ENCODE measurements at places on chromosomes 16 and 17.
A peak's percentile ranks its signal among the peaks of the same experiment; 100 is the strongest.

DNA sequence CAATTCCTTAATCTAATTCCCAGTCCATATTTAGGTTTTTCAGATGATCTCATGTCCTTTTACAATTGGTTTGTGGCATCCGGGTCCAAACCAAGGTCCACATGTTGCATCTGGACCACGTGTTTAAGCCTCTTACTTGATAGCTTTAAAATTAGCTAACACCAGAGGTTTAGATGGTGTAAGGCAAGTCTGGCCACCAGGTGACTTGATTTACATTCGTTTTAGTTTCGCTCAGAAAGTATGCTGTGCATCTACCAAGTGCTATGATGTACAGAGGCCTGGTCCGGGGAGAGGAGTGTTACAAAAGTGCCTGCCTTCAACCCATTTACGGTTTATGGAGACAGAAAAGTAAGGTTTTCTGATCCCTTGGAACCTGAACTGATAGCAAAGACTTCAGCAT lies 878 bp upstream of the DNAJA2 start:
- peak; percentile 13 for DNase-seq

GRCh38 chr17:74235040-74235581 lies 21.7 kb downstream of the TTYH2 start:
- DNase-seq = no peak

GRCh38 chr16:17538927-17539326 lies 68.2 kb upstream of the XYLT1 start:
- no peak for DNase-seq

- DNase-seq = no peak
Measured at GRCh38 chr16:86986136-86986535, 331.1 kb downstream of the C16orf95 start.

- DNase-seq = no peak
Measured at GRCh38 chr16:73016488-73016830, 31.5 kb downstream of the ZFHX3 start.

DNA sequence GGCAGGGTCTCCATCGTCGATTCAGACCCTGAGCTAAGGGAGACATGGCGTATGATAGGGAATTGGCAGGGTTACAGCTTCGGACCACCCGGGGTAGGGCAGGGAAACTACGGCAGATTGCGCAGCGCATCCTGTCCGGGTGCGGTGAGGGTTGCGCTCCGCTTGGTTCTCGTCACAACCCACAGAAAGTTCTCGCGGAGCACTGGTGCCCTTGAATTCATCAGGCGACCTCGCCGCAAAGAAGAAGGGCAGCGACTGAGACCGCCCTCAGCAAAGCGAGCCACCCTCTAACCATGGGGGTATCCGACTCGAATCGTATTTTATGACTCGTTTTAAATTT lies 1.2 kb downstream of the HS3ST3B1 start:
- peak; percentile 40 for DNase-seq

DNA sequence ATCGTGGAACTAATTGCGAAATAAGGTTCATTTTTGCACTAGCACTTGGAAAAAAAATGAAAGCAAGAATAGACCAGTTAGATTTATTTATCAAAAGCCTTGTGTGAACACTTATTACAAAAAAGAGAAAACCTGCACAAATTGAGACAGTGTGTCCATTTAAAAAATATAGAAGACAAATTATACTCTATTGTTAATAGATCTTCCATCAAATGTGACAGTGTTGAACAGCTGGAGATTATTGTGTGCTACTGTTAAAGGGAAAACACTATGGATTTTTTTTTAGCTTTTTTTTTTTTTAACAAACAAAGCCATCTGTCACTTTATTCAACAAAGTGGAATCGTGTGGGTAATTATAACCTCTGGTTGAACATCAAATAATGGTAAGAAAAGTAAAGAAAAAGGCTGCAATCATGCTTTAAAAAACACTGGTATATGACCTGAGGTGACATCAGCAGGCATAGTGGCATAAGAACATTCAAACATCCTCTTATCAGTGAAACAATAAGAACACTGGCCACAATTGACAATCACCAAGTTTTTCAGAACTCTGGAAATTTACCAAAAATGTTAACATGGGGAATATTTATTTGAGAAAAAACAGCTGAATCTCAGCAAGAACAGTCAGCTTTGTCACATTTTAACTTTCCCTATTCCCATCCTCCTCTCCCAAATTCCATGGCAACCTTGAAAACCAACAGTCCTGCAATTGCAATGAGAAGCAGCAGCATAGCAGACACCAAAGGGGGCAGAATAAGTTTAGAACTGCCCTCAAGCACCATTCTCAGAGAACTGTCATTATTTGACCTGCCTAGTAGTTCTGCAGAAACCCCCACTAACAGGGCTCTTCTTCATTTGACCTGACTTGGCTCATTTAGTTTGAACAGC lies 442.3 kb upstream of the MON1B start:
- peak; percentile 91 for DNase-seq

GRCh38 chr16:89300311-89300975 lies 82.9 kb downstream of the ZNF778 start:
- no peak for DNase-seq

DNA sequence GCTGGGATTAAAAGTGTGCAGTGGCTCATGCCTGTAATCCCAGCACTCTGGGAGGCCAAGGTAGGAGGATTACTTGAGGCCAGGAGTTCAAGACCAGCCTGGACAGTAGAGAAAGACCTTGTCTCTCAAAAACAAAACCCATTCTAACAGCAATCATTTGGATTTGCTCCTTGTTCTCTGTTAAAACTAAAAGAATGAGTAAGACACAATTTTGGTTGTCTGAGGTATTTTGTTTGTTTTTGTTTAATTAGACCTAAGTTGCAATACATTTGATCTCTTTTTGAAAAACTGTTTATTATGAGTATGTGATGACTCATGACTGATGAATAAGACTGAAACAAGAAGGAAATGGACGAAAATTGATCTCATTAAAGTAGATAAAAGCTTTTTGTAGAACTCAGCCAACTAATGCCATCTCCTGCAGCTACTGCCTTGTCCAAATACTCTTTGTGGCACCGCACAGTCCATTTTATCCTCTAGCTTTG lies 29.0 kb downstream of the GLG1 start:
- DNase-seq = peak; percentile 54

- DNase-seq = no peak
Measured at GRCh38 chr16:3908951-3909437, 28.5 kb upstream of the CREBBP start.

DNA sequence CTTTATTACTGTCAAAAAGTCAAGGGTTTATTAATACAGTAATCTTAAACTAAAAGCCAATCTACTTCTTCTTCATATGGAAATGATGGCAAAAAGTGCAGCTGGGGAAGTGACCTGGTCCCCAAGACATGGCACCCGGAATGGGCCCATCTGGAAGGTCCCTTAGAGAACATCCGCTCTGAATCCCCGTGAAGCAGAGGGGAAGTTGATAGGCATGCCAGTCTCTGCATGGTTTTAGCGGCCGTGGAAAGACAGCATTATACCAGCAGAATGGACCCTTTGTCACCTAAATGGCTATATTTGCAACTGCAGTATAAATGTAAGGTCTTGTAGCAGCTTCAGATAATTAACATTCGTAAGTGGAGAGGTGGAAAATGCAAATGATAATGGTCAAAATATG lies 32.4 kb downstream of the COTL1 start:
- DNase-seq = no peak

GRCh38 chr16:84503751-84504395 lies 586 bp downstream of the MEAK7 start:
- DNase-seq = no peak
